ENCODE measurements at places on chromosomes 2 and 18.

- DNase-seq = no peak
Observed at GRCh38 chr2:88754585-88755320, 63.3 kb downstream of the RPIA start.

DNA sequence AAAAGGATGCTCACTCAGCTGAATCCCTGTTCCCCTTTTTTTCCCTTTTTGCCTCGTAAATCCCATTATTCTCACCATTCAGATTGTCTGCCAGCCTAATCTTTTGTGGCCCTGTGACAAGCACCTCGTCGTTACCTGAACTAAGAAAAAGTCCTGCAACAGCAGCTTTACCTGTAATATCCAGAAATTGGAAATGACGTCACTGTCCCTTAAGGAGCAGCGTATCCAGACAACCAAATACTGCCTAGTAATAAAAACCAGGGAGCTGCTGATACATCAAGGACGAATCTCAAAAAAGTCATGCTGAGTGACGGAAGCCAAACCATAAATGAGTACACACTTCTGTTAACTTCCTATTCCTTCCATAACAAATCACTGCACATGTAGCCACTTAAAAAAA is 694.9 kb downstream of the GALR1 start:
- no peak for DNase-seq

DNA sequence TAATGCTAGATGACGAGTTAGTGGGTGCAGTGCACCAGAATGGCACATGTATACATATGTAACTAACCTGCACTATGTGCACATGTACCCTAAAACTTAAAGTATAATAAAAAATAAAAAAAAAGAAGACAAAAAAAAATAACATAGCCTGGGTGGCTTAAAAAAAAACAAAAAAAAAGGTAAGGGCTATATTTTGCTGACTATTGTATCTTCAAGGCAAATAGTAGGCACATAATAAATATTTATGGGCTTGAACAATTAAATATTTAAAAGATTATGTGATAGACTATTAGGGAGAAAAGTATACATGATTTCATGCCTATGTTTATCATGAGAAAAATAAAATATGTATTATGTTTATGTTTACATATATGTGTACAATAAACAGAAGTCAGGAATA is 99.4 kb downstream of the CCDC148 start:
- DNase-seq = no peak

DNA sequence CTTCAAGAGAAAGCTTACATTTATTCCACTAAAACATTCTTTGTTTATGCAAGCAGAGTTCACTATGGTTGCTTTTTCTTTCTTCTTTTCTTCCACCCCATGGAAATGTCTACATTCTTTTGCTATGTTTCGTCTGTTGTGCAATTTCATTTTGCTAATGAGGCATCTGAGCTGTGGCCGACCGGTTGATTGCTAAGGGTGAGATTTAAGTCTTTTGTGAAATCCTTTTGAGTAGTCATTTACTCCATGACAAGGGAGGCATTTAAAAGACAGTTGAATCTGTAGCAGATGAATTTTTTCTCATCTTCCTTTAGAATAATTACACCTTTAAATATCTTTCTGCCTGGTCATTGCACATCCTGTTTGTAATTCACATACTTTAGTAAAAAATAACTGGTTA is 324.1 kb upstream of the THUMPD2 start:
- DNase-seq = no peak

DNA sequence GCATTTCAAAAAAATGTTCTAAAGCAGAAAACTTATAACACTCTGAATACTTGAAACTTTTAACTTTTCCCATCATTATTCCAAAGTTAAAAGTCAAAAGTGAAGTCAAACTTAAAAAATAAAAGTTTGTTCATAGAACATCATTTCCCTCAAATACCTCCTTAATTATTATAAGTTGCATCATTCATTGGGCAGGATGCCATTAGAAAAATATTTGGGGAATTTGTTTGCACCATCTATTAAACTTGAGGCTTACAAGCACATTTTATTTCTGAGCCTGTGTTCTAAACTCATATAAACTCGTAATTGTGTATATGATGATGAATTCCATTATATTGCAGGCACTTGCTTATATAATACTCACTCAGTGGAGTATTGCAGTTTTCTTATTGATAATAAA is 588.0 kb upstream of the NRXN1 start:
- no peak for DNase-seq

- DNase-seq = no peak
Observed at GRCh38 chr2:38260469-38260868, 116.6 kb downstream of the ATL2 start.

- no peak for DNase-seq
Observed at GRCh38 chr2:2960441-2961133, 417.0 kb downstream of the EIPR1 start.

- no peak for DNase-seq
Observed at GRCh38 chr2:161068670-161069069, 91.6 kb upstream of the TANK start.

- DNase-seq = no peak
Observed at GRCh38 chr2:158722266-158723105, 72.6 kb upstream of the DAPL1 start.

GRCh38 chr2:85598594-85599340 is 3.2 kb downstream of the RNF181 start:
- DNase-seq = no peak

- no peak for DNase-seq
Observed at GRCh38 chr18:23386317-23386716, 66.8 kb upstream of the RIOK3 start.

DNA sequence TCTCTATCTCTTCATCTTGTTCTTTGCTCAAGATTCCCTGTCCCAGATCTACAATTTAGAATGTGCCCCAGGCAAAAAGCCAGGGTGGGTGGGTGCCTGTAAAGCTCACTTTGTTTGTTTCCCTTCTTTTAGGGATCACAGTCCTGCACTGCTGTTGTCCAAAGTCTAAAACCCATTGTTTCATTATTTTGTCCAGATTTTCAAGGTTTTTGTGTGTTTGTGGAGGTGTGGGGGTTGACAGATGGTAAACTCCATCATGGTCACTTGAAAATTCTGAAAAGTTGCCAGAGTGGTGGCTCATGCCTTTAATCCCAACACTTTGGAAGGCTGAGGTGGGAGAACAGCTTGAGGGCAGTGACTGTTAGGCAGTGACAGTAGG is 41.5 kb downstream of the YES1 start:
- DNase-seq = no peak

- no peak for DNase-seq
Observed at GRCh38 chr18:24530630-24531111, 70.2 kb downstream of the HRH4 start.

DNA sequence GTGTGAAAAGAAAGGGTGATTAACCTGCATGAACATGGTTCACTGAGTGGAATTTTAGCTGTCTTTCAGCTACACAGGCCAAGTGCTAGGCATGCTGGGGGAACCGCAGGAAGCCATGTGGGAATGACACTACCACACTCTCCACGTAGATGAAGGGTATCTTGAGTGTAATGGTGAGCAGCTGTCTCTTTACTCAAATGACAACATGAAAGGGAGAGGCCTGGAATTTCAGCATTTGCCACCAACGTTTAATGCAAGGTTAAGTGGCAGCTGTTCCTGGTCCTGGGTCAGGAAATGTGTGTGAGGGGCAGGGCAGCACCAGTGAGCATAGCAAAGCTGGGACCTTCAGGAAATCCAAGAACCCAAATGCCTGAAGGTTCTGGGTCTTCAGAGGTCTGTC is 588.4 kb downstream of the SLC4A3 start:
- DNase-seq = no peak

DNA sequence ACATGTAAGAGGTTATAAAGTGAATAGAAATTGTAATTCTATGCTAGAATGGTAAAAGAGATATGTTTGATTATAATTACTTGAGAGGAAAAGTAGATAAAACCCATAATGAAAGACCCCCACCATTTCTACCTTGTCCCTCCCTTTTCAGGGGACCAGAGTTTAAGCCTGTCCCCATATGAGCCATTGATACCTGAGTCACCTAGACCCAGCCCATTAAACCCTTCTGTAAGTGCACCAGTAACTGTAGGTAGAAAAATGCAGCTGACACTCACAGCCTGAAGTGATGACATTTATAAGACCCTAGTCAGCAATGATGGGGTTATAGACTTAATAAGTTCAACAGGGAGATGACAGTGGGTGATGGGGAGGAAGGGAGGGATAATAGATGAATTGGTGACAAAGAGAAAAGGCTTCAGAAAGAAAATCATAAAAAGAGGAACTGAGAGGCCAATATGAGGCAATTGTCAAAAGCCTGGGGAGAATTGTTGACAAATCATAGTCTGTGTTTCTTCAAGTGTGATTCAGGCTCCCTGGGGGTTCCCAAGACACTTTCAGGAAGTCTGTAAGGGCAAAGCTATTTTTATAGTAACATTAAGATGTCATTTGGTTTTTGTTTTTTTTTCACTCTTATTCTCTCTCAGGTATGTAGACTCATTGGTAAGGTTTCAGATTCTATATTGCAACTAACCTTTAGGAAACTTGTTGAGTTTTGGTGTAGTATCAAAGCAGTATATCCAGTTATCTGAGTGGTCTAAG is 544.2 kb downstream of the SATB2 start:
- DNase-seq = no peak

DNA sequence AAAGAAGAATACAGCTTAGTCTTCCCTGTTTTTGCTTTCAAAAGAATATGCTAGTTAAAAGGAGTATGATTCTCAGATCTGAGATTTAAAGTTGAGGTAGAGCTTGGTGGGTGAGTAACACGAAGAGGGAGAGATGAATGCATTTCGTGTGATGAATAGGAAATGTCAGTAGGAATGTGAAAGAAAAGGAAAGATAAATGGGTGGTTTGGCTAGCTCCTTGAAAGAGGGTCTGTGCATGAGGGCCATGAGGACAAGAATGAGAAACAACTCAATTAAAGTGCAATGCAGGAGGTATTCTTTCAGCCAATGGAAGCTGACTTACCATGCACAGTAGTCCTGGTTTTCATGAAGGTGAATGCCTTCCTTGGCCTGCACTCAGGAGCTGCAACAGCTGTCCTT is 248.2 kb downstream of the HNMT start:
- no peak for DNase-seq

DNA sequence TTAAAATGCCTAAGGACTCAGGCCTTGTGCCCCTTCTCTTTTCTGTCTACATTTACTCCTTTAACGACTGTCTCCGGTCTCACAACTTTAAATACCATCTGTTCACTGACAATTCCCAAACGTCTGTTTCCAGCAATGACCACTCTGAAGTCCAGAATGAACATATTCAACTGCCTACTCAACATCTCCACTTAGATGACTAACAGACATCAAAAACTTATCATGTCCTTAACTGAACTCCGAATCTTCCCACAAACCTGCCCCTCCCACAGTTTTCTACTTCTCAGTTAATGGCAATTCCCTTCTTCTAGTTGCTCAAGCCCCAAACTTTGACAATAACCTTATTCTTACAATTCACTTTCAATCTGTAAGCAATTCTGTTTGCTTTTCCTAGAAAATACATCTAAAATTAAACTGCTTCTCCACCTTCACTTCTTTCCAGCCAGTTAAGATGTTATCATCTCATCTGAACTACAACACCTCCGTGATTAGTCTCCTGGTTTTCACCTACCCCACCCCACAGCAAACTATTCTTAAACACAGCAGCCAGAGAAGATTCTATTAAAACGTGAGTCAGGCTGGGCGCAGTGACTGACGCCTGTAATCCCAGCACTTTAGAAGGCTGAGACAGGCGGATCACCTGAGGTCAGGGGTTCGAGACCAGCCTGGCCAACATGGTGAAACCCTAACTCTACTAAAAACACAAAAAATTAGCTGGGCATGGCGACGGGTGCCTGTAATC is 2.8 kb downstream of the C1D start:
- DNase-seq = no peak

DNA sequence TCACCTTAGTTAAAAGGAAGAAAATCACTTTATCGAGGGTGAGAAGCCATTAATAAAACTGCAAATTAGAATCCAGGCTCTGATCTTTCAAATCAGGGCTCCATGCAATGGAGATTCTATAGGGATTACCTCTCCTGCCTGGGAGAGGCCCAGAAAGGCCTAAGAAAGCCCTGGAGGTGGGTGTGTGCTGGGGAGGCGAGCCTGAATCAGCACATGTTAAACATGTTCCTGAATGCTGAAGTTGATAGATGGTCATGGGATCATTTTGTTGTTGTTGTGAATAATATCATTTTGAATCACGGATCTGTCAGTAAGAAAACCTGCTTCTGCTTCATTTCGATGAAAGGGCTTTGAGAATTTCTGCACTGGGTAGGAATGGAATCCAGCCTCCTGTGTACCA is 254.3 kb downstream of the ACKR3 start:
- no peak for DNase-seq

GRCh38 chr2:187150670-187151069 is 297.4 kb downstream of the CALCRL start:
- no peak for DNase-seq

DNA sequence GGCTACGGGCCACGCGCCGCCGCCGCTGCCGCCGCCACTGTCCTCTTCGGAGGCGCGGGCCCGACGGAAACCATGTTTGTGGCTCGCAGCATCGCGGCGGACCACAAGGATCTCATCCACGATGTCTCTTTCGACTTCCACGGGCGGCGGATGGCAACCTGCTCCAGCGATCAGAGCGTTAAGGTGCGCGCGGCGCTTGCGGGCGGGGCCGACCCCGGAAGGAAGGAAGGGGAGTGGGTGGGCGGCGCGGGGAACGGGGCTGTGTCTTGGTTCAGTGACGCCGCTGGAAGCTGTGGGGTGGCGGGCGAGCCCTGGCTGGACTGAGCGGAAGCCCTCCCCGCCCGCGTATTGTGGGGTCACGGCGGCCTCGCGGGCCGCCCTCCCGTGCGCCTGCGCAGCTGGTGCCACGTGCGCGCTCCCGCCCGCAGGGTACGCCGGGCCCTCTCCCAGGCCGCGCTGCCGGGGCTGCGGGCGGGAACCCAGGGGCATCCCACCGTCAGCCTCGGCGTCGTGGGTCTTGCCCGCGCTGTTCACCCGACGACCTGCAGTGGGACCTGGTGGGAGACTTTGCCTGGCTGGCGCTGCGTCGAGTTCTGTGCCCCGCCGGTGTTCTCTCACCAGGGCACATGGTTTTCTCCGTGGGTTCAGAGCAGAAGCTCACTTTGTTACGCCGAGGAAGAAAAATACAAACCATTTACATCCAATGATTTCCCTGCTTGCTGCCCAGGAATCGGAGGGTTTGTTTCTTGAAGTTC is 416 bp downstream of the SEH1L start:
- DNase-seq = peak; percentile 98

- no peak for DNase-seq
Observed at GRCh38 chr2:186058614-186059013, 320.0 kb downstream of the FSIP2 start.

GRCh38 chr2:136232456-136233172 is 114.7 kb upstream of the CXCR4 start:
- no peak for DNase-seq

GRCh38 chr18:46283895-46284295 is 179.7 kb downstream of the HAUS1 start:
- DNase-seq = no peak

- DNase-seq = no peak
Observed at GRCh38 chr18:45363196-45363595, 252.1 kb upstream of the SLC14A2 start.

- DNase-seq = no peak
Observed at GRCh38 chr18:39326772-39327171, 1761.2 kb upstream of the CELF4 start.

DNA sequence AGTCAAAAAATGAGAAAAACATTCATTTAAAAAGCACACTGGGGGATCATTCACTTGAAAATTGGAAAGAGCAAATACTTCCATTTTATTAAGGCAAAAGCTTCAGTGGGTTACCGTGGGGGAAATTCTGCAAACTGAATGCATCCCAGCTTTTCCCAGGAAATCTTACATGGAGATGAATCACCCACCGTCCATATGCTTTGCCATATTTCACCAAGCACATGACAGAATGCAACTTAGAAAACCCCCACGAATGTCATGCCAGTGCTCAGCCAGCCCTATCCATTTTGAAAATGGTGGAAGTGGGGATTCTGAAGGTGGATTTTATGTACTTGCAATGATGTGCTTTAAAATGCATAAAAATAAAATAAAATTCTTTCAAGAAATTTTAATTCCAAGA is 485.5 kb upstream of the ID2 start:
- DNase-seq = no peak
